Activated CD4-positive, alpha-beta memory T cell treated with anti-CD3 and anti-CD28 coated beads, Interleukin-2, amount 10 ng/mL, durations not matched to agents 7 days and 5 days (primary cell): ENCODE measurements at places on chromosomes 5 and 9.
A peak's percentile ranks its signal among the peaks of the same experiment; 100 is the strongest.

GRCh38 chr9:78567693-78568092 lies 270.8 kb downstream of the PSAT1 start:
- no peaks in the 10 kb centered on the region for H3K36me3 ChIP-seq
- no peaks in the 10 kb centered on the region for H3K27me3 ChIP-seq
- H3K4me1 ChIP-seq: no peaks in the 10 kb centered on the region

- no peak overlapping the region for H3K4me3 ChIP-seq
- peaks cover 31% of the 10 kb centered on the region for H3K4me1 ChIP-seq
- no peak for DNase-seq
Measured at GRCh38 chr9:125125523-125125922, 17.8 kb downstream of the SCAI start.

DNA sequence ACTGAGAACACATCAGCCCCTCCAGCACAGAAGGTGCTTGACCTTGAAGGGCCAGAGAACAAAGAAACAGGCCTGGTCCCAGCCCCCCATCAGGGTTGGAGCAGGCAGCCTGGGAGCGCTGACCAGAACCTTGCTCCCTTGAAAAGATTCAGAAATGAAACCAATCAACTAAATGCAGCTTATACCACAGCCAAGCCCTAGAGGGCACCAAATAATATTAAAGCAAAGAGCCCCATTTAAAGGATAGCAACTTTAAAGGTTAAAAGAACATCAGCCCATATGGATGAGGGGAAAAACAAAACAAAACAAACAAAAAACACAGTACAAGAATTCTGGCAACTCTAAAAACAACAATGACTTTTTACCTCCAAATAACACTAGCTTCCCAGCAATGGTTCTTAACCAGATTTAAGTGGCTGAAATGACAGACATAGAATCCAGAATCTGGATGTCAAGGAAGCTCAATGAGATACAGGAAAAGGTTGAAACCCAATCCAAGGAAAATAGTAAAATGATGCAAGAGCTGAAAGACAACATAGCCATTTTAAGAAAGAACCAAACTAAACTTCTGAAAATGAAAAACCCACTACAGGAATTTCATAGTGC lies 471.9 kb downstream of the MTRR start:
- H3K27me3 ChIP-seq: no peaks in the 10 kb centered on the region
- no peaks in the 10 kb centered on the region for H3K4me1 ChIP-seq
- H3K36me3 ChIP-seq: no peaks in the 10 kb centered on the region
- no peak overlapping the region for H3K4me3 ChIP-seq
- no peak for DNase-seq

GRCh38 chr9:14769230-14769571 lies 46.7 kb upstream of the CER1 start:
- no peak overlapping the region for H3K27ac ChIP-seq
- DNase-seq: no peak
- H3K4me3 ChIP-seq: no peak overlapping the region
- no peaks in the 10 kb centered on the region for H3K4me1 ChIP-seq

DNA sequence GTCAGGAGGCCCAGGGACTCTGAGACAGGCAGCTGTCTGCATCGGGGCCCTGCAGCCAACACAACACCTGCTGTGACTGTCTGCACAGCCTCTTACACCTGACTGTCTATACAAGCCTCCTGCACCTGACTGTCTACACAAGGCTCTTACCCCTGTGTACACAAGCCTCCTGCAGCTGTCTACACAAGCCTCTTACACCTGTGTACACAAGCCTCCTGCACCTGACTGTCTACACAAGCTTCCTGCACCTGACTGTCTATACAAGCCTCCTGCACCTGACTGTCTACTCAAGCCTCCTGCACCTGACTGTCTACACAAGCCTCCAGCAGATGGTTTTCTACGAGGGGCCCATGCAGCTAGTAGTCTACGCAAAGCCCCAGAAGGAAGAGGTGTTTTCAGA lies 18.6 kb downstream of the IRX2 start:
- H3K27me3 ChIP-seq: peaks cover 5% of the 10 kb centered on the region
- H3K4me1 ChIP-seq: no peaks in the 10 kb centered on the region
- no peak overlapping the region for H3K4me3 ChIP-seq
- no peak for DNase-seq
- no peak overlapping the region for H3K27ac ChIP-seq
- H3K36me3 ChIP-seq: no peaks in the 10 kb centered on the region

DNA sequence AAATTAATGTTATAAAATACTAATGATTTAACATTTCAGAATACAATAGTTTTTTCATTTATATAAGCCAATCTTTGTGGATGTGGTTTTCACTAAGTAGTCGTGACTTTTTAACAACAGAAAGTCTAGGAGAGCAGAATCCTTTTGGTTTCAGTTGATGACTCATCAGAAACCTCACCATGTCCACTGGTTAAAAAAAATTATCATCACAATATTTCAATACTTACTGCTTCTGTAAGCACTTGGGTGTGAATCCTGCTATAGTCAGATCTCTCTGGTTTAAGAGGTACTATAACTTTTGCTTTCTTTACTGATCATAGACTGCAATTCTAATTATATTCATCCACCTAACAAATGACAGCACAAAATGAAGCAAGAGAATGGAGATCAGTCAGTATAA lies 77.2 kb downstream of the MRPS30 start:
- no peak overlapping the region for H3K4me3 ChIP-seq
- no peaks in the 10 kb centered on the region for H3K36me3 ChIP-seq
- H3K27me3 ChIP-seq: peaks cover 1% of the 10 kb centered on the region
- no peak overlapping the region for H3K27ac ChIP-seq
- H3K4me1 ChIP-seq: peaks cover 3% of the 10 kb centered on the region

- H3K36me3 ChIP-seq: peaks cover 9% of the 10 kb centered on the region
- no peaks in the 10 kb centered on the region for H3K27me3 ChIP-seq
Measured at GRCh38 chr9:91392435-91392834, 30.7 kb upstream of the AUH start.

GRCh38 chr9:135215571-135216161 lies 128.2 kb downstream of the OLFM1 start:
- DNase-seq: no peak
- H3K36me3 ChIP-seq: no peaks in the 10 kb centered on the region
- no peaks in the 10 kb centered on the region for H3K4me1 ChIP-seq
- no peaks in the 10 kb centered on the region for H3K27me3 ChIP-seq
- no peak overlapping the region for H3K27ac ChIP-seq
- H3K4me3 ChIP-seq: no peak overlapping the region

GRCh38 chr9:3656224-3656623 lies 130.4 kb upstream of the RFX3 start:
- H3K27ac ChIP-seq: no peak overlapping the region
- H3K4me1 ChIP-seq: peaks cover 3% of the 10 kb centered on the region
- H3K4me3 ChIP-seq: no peak overlapping the region

GRCh38 chr5:68239487-68239886 lies 23.9 kb downstream of the PIK3R1 start:
- no peaks in the 10 kb centered on the region for H3K27me3 ChIP-seq
- H3K4me3 ChIP-seq: no peak overlapping the region
- peak; percentile 82 for DNase-seq
- H3K4me1 ChIP-seq: peaks cover 61% of the 10 kb centered on the region
- peak overlapping the region; percentile 8 for H3K27ac ChIP-seq
- peaks cover 26% of the 10 kb centered on the region for H3K36me3 ChIP-seq
